ENCODE measurements at places on chromosomes 1 and 21.

DNA sequence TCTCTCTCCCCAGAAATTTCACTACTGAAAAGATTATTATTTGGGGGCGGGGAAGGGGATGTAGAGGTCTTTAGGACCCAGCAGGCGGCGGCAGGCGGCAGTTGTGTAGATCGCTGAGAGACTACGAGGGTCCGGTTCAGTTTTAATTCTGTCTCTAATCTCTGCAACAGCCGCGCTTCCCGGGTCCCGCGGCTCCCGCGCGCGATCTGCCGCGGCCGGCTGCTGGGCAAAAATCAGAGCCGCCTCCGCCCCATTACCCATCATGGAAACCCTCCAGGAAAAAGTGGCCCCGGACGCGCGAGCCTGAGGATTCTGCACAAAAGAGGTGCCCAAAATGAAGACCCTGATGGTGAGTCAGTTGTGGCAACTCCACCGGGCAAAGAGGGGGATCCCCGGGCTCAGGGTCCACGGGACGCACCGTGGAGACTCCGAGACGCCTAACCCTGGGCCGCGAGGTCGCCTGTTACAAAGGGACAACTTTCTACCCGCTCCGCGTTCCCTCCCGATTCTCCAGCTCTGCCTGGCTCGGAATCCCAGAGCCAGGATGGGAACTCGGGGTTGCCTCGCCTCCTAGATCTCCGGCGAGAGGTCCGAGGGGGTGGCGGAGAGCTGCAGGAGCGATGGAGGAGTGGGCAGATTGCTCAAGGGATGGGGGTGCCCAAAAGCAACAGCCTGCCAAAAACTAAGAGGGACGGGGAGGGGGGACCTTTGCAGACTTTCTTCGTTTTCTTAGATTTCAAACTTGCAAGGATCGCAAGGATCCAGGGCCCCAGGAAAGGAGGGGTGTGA lies at the start of gene ST6GALNAC5:
TSS of gene ST6GALNAC5 (plus strand) at position 139 of the 789 bp plus-strand sequence.
- DNase-seq: peak; percentile 24

DNA sequence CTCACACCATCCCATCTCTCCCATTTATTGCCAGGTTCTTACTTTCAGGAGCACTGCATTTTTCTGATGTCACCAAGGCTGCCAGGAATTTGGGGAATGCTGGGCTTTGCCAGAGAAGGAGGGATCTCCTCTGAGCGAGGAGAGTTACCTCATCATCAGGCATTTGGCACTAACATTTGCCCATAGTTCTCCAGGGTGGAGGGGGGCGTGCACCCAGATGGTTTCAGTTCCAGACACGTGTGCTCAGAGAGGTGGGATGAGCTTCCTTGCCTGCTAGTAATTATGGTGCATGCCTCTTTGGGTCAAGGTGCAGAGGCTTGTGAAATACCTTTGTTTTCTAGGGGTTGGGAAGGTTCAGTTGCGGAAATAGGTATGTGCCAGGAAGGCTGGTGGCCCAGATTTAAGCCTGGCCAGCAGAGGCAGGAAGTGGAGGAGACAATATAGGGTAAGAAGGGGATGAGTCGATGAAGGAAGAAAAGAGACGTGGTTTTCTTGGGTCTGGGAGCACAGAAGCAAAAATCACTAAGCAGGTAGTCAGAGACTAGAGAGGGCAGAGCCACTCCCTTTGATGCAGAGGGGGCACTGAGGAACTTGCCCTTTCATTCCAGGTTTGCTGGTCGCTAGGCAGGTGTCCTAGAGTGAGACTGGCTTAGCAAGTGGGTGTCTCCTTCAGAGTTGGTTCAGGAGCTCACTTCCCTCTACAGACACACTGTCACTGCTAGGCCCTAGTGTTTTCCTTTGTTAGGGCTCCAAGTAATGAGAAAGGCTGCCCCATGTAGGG lies 7.2 kb downstream of the TUFT1 start:
- peak; percentile 94 for DNase-seq

GRCh38 chr21:31370893-31371544 lies 27.0 kb upstream of the TIAM1 start:
- no peak for DNase-seq

GRCh38 chr1:2795926-2796325 lies 5.6 kb downstream of the TTC34 start:
- DNase-seq: no peak

GRCh38 chr1:91091812-91092211 lies 70.0 kb upstream of the ZNF644 start:
- no peak for DNase-seq

- DNase-seq: no peak
Measured at GRCh38 chr1:97457446-97458089, 463.3 kb downstream of the DPYD start.

- no peak for DNase-seq
Measured at GRCh38 chr21:42389449-42389835, 6.4 kb downstream of the TMPRSS3 start.

- DNase-seq: no peak
Measured at GRCh38 chr1:225670356-225670755, 17.4 kb upstream of the ENAH start.

GRCh38 chr1:98763488-98764150 lies 102.1 kb downstream of the SNX7 start:
- no peak for DNase-seq

DNA sequence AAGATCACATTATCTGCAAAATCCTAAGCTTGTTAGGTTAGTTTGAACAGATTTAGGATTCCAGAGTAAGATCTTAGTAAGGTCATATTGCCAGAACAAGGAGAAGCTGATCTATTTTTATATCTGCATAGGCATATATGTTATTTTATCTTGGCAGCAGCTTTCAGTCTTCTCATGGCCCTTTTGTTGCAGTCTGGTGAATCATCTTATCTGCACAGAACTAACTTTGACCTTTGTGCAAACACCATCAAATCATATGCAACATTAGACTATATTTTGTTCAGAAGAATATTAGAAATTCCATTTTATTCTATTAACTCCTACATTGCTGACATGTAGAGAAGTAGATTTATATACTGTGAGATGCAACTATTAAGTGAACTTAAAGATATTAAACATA lies 107.3 kb downstream of the CLEC20A start:
- no peak for DNase-seq

GRCh38 chr1:94629259-94630181 lies 88.0 kb upstream of the F3 start:
- DNase-seq: no peak

GRCh38 chr1:25814549-25815087 lies 5.1 kb upstream of the MTFR1L start:
- DNase-seq: no peak

DNA sequence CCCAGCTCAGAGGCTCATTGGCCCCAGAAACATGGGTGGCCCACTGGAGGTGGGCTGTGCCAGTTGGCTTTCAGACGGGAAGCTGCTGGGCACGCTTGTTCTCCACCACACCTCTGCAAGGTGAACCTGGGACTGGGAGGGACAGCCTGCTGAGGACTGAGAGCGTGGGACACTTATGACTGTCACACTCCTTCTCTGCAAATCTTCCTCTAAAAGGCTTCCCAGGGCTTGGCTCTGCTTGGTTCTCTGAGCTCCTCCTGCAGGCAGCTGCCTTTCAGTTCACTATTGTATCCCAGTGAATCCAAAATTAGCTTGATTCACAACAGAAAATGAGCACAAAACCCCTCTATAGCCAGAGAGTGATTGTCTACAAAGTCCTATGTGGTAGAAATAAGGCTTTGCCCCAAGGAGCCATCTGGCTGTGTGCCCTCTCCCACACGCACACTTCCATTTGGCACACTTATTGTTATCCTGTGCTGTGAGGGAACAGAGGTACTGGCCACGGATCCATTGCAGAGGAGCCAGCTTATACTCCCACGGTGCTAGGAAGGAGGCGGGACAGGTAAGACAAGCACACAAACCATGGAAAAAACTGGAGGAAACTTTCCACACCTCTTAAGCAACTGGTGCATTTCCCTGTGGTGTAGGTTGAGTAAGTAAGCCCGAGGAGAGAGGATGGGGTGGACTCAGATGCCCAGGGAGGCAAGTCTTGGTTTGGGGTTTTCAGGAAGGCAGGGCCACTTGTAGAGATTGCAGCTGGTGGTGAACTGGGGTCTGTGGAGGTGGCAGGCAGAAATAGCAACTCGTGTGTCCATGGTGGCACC lies 18.9 kb upstream of the BTG2 start:
- no peak for DNase-seq
